NCI-H510A (cell line): ENCODE measurements at places on chromosomes 13 and 19.

DNA sequence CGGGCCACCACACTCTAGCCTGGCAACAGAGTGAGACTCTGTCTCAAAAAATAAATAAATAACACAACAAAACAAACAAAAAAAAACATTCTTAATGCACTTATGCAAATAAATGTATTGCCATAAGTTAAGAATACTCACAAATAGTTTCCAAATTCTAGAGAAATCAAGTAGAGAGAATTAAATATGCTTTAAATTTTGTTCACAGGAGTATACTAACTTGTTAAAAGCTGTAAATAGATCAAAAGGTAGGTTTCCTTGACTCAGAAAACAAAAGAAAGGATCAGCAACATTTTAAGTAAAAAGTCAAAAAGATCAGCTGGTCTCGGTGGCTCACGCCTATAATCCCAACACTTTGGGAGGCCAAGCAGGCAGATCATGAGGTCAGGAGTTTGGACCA lies 50.5 kb upstream of the ZNF429 start:
- no peak for DNase-seq

DNA sequence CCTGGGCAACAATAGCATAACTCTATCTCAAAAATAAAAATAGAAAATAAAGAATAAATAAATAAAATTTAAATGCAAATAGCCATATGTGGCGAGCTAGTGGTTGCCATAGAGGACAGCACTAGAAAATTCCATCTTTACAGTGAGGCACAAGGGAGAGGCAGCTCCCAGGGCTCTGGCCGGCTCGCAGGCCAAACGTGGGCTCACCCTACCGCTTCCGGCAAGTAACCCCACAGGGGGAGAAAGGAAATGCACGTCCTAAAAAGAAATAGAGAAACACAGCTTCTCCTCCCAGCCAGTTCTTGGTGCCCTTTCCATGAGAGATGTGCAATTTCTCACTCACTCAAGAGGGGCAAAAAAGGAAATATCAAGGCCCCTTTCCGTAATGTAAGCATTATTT lies 12.4 kb upstream of the GRWD1 start:
- no peak for DNase-seq

DNA sequence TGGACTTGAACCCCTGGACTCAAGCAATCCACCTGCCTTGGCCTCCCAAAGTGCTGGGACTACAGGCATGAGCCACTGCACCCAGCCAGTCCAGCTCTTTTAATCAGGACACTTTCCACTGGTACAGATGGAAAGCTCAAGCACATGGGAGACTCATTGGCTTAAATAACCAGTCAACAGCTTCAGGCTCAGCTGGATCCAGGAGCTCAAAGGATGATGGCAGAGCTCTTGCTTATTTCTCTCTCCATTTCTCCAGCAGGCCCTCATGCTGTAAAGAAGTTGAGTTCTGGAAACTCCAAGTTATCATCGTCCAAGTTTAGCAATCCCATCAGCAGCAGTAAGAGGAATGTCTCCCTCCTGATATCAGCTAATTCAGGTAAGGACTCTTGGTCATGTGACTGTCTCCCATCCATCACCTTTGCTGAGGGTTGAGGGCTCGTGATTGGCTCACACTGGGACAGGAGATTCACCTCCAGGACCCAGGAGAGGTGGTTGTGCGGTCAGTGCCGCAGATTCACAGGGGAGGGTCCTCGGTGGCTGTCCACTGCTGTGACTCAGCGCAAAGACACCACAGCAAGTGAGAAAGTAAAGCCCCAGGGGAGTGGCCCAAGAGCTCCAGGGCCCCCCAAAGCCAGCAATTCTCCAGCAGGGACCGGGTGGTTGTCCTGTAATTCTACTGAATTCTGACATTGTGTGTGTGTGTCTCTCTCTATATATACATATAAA lies 5.1 kb downstream of the CCL25 start:
- no peak for DNase-seq

DNA sequence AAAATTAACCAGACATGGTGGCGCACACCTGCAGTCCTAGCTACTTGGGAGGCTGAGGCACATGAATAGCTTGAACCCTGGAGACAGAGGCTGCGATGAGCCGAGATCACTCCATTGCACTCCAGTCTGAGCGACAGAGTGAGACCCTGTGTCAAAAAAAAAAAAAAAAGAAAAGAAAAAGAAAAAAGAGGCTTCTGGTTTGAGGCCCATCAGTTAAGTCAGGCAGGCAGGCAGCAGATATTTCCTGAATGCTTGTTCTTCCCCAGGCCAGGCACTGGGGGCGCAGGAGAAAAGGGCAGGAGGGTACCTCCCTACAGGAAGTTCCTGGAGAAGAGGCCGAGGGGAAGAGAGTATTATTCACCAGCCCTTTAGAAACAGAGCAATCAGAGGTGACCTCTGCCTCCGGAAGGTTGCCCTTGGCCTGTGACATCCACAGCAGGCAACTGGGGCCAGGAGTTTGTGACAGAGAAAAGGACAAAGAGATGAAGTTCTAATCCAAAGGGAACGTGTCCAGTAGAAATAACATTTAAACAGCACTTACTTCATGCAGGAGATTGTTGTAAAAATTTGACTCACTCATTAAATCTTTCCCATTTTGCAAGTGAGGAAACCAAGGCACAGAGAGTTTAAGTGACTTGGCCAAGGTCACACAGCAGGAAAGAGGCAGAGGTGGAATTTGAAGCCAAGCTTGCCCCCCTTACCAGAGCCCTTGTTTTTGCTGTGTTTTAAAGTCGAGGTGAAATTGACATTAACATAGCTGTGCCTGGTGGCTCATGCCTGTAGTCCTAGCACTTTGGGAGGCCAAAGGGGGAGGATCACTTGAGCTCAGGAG lies 4.3 kb upstream of the RLN3 start:
- DNase-seq = no peak

DNA sequence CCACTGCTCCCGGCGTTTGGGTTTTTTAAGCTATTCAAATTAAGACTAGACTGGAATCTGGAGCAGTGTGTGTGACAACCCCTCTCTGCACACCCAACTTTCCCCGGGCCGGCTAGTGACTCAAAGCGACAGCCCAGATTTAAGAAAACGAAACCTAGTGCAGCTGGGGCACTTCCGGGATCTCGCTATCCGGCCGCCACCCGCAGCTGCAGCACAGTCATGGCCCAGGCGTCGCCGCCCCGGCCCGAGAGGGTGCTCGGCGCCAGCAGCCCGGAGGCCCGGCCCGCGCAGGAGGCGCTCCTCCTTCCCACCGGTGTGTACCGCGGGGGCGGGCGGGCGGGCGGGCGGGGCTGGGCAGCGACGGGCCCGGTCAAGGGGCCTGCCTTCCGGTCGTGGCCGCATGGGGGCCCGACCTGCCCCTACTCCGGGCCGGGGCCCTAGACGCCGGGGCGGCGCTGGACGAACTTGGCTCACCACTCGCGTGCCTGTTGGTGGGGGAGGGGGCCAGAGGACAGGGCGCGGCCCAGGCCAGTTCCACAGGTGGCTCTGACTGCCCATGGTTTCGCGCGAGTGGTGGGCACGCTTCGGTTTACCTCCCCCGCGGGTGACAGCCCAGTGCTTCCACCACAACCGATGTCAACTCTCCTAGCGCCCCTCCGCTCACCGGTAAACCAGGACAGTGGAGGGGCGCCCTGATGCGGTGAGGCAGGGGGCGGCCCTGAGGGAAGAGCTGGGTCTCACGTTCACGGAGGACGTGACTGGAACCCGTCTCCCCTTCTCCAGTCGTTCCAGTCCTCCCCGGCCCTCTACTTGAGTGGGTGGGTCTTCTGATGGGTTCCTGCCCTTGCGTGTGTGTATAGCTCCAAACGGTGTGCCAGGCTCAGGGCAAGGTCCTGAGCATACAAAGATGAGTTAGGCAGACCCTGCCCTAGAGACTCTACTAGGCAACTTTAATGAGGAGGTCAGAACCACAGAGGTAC lies at the start of gene PHF11:
TSS of gene PHF11 (plus strand) at position 171 of the 980 bp plus-strand sequence. CDS start at position 220, 49 bp downstream.
- DNase-seq = no peak
